Activated T-cell treated with anti-CD3 and anti-CD28 coated beads, Interleukin-2, amount 50 U/mL, for 24 hours (primary cell): ENCODE measurements at places on chromosomes 6 and 20.

GRCh38 chr20:51166489-51166888, 143.6 kb upstream of the KCNG1 start:
- no peak for DNase-seq

GRCh38 chr6:26103141-26103769, 16.0 kb downstream of the HFE start:
- no peak for DNase-seq

DNA sequence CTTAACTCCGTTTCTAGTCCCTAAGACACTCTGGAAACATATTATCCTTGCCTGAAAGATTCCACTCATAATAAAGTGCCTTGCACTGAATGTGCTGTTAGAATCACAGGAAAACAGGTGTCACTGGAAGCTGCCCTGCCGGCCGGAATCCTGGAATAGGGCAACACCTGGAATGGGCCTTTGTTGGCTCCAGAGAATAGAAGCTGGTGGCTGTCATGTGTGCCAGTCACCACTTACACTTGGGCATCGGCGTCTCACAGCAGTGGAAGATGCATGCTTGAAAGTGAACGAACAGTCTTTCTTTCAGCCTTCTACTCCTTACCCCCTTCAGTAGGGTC, 90.8 kb upstream of the AFDN start:
- no peak for DNase-seq

- DNase-seq: no peak
Measured at GRCh38 chr6:46201702-46202101, 30.9 kb upstream of the ENPP5 start.

GRCh38 chr6:113693851-113694250, 163.3 kb upstream of the MARCKS start:
- no peak for DNase-seq

DNA sequence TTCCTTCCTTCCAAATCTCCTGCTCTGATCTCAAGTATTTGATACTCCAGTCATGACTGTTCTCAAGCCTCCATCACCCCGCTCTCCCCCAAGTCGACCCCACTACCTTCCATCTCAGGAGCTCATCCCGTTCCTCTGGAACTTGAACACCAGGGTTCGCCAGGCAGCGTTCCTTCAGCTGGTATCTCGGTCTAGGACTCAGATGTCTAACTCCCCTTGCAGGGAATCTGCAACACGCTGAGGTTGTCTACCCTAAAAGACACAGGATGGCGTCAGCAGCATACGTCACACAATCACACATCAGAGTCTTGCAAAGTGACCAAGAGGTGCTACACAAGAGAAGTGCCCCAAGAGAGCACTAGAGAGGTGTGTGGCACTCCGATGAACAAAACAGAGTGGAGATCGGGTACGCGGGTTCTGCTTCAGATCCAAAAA, 706 bp downstream of the ZNF184 start:
- DNase-seq: no peak

- no peak for DNase-seq
Measured at GRCh38 chr6:83928286-83928685, 68.8 kb downstream of the CYB5R4 start.

- no peak for DNase-seq
Measured at GRCh38 chr6:107330168-107330567, 129.2 kb downstream of the PDSS2 start.

- DNase-seq: no peak
Measured at GRCh38 chr6:17494919-17495318, 101.5 kb downstream of the CAP2 start.

DNA sequence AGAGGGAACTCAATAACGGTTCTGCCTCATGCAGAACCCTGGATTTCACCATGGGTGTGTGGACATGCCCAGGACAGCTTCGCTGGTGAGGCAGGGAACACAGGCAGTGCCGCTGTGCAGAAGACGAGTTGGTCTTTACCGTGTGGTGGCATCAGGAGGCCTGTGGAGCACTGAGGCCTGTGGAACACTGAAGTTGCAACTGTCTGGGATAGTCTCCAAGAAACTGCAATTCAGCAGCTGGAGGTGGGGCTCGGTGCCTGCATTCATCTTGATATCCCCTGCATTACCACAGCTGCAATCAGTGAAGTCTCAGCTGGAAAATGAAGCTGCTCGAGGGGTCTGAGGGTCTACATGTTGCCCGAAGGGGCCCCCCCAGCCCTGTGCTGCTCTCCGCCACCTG, 202.4 kb upstream of the CDH4 start:
- DNase-seq: no peak

DNA sequence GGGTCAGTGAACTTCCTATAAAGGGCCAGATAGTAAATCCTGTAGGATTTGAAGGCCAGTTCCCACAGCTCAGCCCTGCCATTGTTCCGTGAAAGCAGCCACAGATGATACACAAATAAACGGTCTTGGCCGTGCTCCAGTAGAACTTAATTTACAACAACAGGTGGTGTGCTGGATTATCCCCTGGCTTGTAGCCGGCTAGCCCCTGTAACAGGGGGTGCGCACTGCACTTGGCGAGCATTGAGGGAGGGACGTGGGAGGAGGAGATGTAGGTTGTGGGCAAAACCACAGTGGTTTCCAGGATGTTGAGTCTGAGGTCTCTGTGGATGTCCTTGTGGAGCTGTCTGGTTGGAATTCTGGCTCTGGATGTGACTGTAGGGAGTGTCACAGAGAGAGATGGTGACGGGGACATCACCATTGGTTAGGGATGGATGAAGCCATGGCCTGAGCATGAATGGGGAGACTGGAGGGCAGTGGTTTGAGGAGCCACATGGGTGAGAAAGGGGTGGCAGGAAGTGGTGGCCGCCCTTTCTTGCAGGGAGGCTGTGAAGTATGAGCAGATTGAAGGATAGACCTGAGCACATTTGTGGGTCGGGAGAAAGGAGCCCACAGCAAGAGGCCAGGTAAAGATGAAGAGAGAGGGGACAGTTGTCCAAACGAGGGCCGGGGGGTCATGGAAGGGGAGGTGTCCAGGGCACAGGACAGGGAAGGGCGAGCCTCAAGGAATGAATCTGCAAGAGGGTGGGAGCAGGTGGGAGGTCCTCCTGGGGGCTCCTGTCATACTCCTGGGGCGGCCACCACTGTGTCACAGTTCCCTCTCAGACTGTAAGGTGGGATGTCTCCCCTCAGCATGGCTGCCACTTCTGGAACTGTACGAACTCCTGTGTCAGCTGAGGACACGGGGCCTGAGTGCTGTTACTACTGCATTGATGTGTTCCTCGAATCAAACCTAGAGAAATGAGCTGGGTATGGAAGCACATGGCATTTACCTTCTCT, 53.6 kb downstream of the CDH26 start:
- no peak for DNase-seq

DNA sequence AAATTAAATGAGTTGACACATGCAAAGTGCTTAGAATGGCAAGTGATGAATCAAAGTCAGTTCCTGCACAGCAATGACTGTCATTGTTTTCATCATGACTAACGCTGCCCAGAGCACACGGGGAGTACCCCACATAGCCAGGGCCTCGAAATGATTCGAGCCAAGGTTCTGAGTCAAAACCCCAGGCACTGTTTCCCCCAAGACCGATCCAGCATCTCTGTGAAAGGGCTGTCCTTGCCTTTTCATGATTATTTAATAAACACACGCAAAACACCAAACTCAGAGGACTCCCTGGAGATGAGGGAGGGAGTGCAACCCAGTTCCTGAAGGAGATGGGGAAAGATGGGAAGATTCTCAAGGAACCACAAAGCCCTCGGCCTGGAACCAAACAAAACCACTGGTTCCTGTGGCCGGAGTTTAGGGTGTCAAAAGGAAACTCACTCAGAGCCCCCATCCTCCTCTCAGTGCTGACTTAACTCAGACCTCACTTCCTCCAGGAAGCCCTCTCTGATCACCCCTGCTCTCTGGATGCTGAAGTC, 3.8 kb downstream of the PREX1 start:
- peak; percentile 66 for DNase-seq

DNA sequence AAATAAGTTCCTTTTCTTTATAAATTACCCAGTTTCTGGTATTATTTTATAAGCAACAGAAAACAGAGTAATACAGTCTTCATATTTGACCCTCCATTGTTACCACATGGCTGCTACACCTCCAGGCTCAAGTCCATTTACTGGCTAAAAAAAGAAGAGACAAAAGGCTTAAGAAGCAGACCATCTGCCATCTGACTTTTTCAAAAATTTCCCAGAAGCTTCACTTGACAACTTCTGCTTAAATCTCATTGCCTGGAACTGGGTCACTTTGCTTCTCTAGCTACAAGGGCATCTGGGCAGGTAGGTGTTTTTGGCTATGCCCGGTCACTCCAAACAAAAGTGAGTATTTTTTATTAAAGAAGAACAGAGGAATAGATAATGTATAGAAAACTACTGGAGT, 118.0 kb downstream of the GRM1 start:
- DNase-seq: no peak

GRCh38 chr6:90947184-90948064, 360.6 kb upstream of the MAP3K7 start:
- DNase-seq: no peak

GRCh38 chr6:158356586-158357546, 44.6 kb downstream of the TULP4 start:
- no peak for DNase-seq

DNA sequence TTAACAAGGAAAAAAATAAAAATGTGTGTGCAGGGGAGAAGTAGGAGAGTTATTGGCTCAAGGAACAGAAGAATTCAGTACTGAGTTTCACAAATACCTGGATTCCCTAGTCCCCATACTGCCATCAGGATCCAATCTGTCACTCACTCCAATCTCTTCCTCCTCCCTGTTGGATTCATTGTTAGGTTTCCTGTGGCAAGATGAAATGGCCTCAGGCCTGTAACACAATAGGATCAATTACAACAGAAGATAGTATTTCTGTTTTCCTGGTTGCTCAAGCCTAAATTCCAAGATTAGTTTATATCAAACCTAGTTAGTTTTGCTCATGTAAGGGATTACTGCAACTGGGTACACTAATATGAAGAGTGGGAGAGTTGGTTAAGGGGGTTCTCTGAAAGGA, 24.4 kb downstream of the HCRTR2 start:
- no peak for DNase-seq
